ENCODE measurements at places on chromosomes 12 and 14. TPM values are rescaled to one million over a fixed set of nuclear protein-coding genes. Genes with fewer than 3 reads are reported as not detected.

ZNF891 gene
- total RNA-seq = 1.9 TPM

CLECL1 gene
- 1.3 TPM for total RNA-seq

- no peak for DNase-seq
Measured at GRCh38 chr12:112179341-112179740, 54.0 kb downstream of the TRAFD1 start.

DNA sequence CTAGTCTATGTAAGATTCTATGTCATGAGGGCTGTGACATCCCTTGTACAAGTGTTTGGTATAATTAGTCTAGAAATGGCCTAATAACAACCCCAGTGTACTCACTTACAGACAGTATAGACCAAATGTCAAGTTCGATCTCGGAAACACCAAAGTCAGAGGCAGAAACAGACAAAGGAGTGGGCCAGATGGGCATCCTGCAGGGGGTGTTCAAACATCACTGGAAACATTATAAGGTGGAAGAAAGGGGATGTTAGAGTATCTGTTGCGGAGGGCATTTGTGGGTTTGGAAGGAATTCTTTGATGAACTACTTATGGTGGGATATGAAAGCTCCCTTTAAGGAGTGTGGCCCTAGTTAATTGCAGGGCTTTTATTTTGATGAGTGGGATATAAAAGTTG is 134.6 kb downstream of the ESR2 start:
- DNase-seq = no peak

All from activated CD8-positive, alpha-beta T cell treated with anti-CD3 and anti-CD28 coated beads, Interleukin-2, amount 10 ng/mL, durations not matched to agents 7 days and 5 days (primary cell).